Iris pigment epithelial cell (primary cell): ENCODE measurements at places on chromosomes 5 and 9.

- no peak for DNase-seq
These were observed 97.0 kb downstream of the SEC61B start for GRCh38 chr9:99319048-99319447.

DNA sequence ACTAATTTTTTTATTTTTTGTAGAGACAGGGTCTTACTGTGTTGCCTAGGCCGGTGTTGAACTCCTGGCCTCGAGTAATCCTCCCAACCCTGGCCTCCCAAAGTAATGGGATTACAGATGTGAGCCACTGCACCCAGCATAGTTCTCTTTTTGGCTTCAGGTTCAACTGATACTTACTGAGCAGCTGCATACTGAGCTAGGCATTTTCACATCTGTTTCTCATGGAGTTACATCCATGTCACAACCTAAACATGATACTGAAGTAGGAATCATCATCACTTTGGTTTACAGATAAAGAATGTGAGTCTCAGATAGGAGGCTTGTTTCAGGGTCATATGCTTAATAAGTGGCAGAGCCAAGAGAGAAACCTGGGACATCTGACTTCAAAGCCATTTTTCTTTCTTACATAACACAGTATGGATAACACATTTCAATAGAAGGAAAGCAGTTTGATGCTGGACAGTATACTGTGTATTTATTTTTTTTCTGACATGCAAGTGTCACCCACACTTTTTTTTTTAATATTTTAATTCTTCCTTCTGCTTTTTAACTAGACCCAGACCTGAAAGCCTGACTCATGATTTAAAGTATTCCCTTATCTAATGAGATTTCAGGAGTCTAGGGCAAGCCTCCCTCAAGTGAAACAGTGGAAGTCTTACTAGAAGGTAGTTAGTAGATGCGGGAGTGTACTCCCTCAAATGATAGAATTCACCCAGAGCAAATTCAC lies 90.8 kb downstream of the HACD4 start:
- DNase-seq = peak; percentile 9

GRCh38 chr9:114898741-114899140 lies 31.6 kb downstream of the TNFSF8 start:
- no peak for DNase-seq

- DNase-seq = no peak
These were observed 111.7 kb upstream of the ACOT12 start for GRCh38 chr5:81505672-81506071.

GRCh38 chr9:34072868-34073590 lies 24.3 kb upstream of the UBAP2 start:
- DNase-seq = peak; percentile 94

DNA sequence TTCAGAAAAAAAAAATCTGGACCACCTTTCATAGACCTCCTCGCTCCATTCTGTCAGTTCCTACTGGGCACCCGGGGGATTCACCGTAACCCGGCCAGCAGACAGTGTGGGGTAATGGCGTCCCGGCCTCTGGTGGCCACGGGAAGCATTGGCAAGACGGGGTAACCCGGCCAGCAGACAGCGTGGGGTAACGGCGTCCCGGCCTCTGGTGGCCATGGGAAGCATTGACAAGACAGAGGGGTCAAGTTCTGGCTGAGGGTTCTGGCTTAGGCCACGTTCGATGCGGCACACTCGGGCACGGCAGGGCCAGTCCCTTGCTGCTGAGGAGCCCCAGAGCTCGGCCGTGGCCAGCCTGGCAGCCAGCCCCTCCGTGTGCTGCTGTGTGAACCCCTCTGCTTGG lies 116.2 kb upstream of the RAPGEF1 start:
- DNase-seq = no peak

DNA sequence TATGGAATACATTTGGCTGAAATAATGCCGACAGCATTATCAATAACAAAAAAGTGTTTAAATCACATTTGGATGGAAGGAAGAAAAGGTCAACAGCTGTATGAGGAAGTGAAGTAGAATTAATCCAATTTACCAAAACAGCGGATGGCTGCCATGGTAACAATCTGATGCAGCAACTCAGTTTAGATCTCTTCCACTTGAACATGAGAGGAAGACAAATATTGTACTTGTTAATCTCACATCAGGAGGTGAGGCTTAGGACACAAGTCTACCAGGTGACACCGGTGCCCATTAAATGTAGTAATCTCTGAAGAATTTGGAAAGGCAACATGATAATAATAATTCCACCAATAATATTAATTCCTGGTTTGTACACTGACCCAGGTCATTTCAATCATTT lies 2.4 kb downstream of the RASEF start:
- peak; percentile 7 for DNase-seq

DNA sequence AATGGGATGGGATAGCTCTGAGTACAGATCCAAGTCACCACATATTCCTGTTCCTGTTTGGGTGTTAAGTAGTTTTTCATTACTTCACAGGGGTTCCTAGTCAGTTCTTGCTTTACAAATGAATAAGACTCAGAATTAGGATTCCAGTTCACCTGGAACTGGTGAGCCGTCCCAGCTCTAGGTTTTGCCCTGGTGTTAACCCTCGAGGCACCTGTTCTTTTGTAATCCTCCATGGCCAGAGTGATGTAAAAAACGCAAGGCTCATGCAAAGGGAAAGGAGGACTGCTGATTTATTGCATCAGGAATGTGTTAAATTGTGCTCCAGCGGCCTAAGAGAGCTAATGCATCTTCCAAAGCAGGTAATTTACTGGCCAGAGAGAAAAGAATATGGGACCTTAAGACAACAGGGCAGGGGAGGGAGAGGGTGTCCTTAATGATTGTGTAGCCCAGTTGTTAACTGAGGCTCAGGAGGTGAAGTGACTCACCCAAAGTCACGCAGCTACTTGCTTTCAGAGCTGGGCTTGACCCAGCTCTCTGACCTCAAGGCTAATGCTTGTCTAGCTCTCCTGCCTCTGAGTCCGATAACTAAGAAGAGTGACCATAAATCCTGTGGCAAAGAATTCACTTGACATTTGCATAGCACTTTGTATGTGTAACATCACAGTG lies 70.5 kb downstream of the DMRT2 start:
- no peak for DNase-seq

- no peak for DNase-seq
These were observed 39.2 kb downstream of the TTC1 start for GRCh38 chr5:160048131-160048530.

DNA sequence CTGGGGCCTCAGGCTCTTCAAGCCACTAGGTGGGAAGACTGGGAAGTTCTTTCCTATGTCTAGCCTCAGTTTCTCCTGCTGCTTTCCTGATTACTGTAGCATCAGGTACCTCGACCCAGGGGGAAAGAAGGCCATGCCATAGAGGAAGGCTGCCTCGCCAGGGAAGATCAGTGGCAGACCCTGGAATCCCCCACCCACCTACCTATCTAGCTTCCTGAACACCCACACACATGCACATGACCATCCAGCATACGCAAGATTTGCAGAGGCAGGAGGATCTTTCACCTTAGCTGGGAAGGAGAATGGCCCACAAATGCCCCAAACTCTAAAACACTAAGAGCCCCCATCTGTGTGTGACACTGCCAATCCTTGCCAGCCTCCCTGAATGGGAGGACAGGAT lies 8.0 kb downstream of the NR5A1 start:
- DNase-seq = no peak

DNA sequence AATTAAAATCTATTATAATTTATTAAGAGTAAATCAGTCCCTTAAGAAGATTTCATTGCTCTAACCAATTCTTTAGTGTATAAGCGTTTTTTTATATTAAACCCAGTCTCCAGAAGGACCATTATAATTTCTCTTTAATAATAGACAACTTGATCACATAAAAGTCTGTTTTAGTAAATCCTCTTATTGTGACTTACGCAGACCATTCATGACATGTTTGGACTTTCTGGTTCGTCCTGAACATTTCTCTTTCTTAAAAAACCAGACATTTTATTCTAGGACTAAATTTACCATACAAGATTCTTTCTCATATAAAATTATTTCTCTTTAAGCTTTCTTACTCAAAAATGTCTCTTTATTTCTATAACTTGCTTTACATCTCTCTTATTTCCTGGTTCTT lies 196.2 kb upstream of the RAI14 start:
- no peak for DNase-seq

DNA sequence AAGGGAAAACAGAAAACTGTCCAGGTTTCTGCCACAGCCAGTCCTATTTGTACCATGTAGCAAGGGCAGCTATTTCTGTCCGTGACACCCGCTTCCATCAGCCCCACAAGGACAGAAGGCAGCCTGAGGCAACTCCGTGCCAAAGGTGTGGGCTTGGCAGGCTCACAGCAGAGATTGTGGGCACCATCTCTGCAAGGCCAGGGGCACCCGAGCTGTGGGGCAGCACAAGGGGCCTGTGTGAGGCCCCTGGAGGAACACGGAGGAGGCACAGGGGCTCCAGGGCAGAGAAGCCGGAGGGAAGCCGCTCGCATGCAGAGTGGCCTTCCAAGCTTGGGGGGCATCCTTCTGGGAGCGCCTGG lies 43.5 kb downstream of the COL23A1 start:
- DNase-seq = no peak

- no peak for DNase-seq
These were observed 140.2 kb downstream of the RGS3 start for GRCh38 chr9:113603773-113604172.

DNA sequence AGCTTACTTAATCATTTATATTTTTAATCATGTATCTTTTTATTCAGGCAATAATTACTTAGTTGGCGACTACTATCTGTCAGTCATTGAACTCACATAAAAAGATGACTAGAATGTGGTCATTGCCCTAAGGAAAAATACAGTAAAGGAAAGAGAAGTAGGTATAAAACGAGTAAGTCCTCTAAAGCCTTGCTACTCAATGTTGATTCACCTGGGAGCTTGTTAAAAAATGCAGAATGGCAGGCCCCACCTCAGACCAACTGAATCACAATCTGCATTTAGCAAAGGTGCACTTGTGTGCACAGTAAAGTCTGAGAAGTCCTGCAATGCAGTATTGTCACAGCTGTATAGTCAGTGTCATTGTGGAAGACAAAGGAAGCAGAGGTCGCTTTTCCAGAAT lies 592.4 kb downstream of the CSNK1G3 start:
- DNase-seq = no peak
